ENCODE measurements at places on chromosomes 4 and X.

GRCh38 chr4:72791054-72791453, 222.0 kb upstream of the ADAMTS3 start:
- no peak for DNase-seq

DNA sequence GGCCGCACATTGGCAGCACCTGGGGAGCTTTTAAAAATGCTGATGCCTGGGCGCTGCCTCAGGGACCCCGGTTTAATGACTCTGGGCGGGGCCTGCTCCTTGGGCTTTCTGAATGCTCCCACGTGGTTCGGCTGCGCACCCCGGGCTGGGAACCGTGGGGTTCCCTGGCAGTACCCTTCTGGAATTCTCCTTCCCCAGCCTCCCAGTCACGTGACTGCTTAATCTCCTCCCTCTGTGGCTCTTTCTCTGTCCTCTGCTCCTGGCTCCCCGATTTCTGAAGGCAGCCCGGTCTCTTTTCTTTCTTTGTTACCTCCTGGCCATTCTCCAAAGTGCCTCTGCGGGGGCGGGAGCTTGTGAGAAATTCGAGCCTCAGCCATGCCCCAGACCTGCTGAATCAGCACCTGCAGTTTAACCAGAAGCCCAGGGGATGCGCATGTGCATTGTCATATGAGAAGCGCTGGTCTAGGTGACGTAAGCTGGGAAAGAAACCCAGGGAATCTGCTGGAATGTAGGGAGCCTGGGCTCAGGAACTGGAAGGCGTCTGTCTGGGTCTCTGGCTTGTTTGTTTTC, 16.6 kb downstream of the CLCN4 start:
- no peak for DNase-seq

DNA sequence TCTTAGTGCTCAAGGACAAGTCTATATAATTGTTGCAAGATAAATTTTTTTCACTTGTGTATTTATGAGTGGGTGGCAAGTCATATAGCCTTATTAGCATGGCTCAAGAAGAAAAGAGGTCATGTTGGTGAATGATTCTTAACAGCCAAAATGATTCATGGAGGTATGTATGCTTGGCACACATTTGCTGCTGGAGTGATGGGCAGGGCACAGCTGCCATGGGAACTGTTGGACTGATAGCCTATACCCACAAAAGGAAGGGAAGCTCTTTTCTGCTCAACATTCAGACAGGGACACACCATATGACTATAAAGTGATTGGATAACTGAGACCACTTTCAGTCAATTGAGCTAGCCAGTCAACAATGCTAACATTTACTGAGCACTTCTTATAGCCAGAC, 46.8 kb upstream of the PITX2 start:
- DNase-seq: no peak

GRCh38 chrX:130260316-130260715, 8.4 kb downstream of the ZNF280C start:
- DNase-seq: no peak

DNA sequence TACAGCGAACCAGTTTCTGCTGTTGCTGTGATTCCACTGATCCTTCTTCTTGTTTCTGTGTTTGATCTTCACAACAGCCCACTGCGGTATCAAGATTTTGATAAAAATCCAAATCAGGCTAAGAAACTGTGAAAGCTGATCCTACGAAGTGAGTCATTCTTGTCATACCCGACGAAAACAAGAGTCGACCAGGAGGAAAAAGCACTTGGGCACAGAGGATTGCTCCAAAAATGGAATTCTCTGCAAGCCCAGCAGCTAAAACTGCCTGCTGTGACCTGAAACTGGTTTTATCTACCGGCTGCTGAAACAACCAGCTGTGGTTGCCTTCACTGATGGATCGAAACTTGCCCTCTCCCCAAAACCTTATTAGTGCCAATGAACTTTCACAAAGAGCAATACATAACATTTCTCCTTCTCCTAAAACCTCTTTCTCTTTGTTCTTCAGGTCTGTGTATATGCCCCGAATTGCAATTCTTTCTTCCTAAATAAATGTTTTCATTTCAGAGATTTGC, 607.0 kb upstream of the PRKX start:
- DNase-seq: no peak

DNA sequence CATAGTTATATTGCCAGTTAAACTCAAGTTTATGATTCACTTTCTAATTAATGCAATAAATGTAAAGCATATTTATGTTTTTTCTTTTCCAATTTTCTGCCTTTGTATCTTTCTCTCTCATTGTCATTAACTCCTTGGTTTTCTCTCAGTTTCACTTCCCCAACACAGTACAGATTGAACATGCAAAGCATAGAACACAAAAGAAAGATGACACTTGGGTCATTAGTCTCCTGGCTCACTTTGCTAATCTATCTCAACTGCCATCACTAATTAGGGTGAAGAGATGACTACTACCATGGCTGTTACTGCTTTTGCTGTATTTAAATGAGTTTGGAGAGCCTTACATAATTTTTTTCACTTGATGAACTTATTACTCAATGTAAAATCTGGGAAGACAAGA, 12.3 kb upstream of the NAA11 start:
- no peak for DNase-seq

GRCh38 chr4:84151574-84151973, 347.5 kb downstream of the NKX6-1 start:
- peak; percentile 52 for DNase-seq
